Activated CD8-positive, alpha-beta memory T cell treated with anti-CD3 and anti-CD28 coated beads, Interleukin-2, amount 10 ng/mL, durations not matched to agents 7 days and 5 days (primary cell): ENCODE measurements at places on chromosomes 7 and 10.
A peak's percentile ranks its signal among the peaks of the same experiment; 100 is the strongest.

- no peak for DNase-seq
Observed at GRCh38 chr10:97039538-97040247, 146.1 kb downstream of the SLIT1 start.

GRCh38 chr10:30037620-30038336 lies 21.6 kb downstream of the JCAD start:
- DNase-seq = peak; percentile 74

GRCh38 chr7:26525398-26526264 lies 234.0 kb downstream of the SNX10 start:
- DNase-seq = no peak

GRCh38 chr10:75739414-75740143 lies 308.2 kb downstream of the LRMDA start:
- no peak for DNase-seq

- DNase-seq = no peak
Observed at GRCh38 chr7:127781081-127781480, 129.1 kb downstream of the SND1 start.

- no peak for DNase-seq
Observed at GRCh38 chr7:78024591-78024990, 226.0 kb downstream of the PHTF2 start.

- no peak for DNase-seq
Observed at GRCh38 chr7:114802632-114803031, 119.3 kb upstream of the MDFIC start.

DNA sequence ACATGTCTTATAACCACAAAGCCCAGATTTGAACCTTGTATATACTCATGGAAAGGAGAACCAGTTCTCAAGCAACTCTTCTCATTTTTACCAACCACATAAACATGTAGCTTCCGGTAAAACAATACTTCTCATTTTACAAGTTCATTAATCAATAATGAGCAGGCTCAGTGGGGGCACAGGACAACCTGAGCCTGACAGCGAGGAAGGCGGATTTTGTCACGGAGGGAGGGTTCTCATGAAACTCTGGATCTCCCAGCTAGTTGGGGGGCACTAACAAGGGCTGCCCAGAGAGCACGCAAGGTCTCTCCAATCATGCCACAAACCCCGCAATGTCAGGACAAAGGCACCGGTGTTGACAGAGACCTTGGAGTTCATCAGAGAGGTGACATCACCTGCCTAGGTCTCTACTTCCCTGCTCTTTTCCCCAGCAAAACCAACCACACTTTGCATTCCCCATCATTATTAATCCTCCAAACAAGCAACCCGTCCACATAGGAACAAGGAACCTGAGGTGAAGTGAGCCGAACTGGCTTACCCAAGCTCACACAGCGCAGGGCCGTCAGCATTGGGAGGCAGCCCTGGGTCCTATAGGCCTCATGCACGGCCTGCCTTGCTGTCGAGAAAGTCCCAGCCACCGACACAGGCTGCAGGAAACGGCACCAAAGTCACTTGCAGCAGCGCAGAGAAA lies 192.1 kb upstream of the KLF14 start:
- peak; percentile 67 for DNase-seq

DNA sequence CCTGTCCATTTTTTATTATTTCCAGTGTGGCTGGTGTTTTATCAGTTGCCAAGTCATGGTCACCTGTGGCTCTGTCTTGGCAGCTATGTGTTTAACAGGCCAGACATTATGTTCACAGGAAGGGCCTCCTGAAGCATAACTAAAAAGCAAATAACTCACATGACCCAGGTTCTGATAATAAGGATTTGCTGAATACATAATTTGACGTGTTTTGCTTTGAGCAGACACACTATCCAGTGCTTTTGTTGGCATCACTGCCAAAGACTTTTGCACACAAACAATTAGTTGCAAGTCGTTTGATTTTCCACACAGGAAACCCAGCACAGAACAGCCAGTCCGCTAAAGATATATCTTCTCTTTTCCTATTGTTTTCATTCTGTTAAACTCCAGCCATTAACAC lies 173.6 kb downstream of the ARL4A start:
- DNase-seq = no peak

GRCh38 chr7:75584354-75584753 lies 92.2 kb downstream of the SPDYE5 start:
- no peak for DNase-seq
